ENCODE measurements at places on chromosomes 12 and 14.

DNA sequence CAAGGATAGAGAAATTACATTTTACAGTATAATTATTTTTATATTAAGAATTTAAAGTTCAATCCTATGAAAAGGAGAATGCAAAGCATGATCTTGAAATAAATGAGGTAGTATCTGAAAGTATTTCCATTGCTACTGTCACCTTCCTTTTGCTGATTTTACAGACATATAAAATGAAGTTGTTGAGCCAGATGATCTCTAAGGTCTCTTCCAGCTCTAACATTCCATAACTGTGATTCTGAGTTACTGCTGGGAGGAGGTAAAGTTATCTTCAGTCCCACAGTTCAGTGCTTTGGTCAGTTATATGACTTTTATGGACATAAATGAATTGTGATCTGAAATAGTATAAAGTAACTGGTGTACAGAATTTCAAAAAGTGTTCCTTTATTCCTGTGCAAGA, 52.8 kb downstream of the SLC38A6 start:
- no peak for DNase-seq

DNA sequence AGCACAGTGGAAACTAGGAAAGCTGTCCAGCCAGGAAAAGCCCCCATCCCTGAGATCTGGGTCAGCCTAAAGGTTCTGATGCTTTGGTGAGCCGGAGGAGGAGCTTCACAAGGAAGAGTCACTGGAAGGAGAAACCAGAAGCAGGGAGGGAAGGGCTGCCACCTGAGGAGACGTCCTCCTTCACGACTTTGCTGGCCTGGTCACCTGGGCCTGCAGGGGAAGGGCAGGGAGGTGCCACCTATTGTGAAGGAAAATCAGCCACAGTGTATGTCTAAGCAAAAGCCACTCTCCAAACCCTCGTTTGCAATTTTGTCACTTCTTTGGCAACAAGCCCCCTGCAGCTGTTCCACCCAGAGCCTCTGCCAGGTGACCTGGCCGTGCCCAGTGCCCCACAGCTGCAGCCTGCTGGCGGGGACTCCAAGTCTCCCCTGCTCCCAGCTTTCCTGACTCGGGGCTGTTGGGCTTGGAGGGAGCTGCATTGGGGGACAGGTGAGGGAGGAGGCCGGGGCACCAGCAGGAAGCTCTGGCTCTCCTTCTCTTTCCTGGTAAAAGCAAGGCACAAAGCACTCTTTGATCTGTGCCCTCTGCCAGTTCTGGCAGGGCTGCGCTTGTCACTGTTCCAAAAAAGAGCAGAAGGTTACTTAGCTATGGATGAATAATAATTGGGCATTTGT, 120.9 kb upstream of the BCL2L14 start:
- DNase-seq = no peak

DNA sequence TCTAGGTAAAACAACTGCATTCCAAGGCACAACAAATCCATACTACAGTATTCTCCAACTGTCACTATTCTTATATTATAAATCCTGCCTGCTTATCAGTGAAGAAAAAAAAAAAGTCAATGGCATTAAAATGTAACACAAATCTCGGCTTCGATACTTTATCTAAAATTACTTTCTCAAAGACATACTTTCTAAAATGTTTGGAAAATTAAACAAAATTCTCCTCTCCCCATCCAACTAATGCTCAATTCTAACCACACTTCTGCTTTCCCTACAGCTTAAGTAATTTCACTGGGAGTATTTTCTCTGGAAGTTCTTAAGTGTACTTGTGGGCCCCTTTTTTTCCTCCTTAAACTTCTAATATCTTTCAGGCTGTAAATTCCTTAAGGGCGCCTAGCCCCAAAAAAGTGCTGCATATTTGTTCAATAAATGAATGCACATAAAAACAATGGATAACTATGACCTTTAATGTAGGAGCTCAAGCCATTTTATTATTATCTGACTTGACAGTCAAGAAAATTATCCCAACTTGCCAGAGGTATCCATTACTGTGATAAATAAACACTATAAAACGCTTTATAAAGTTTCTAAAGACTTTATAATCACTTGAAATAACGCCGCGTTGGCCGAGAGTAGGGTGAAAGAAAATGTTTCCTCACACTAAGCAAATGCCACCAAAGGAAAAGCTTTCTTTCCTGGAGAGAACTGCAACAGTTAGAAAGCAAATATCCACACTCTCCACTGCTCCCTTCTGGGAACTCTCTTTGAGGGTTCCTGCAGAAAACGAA, 977 bp downstream of the HEATR5A start:
- no peak for DNase-seq

- DNase-seq = no peak
Measured at GRCh38 chr12:67433385-67434175, 164.4 kb downstream of the CAND1 start.

DNA sequence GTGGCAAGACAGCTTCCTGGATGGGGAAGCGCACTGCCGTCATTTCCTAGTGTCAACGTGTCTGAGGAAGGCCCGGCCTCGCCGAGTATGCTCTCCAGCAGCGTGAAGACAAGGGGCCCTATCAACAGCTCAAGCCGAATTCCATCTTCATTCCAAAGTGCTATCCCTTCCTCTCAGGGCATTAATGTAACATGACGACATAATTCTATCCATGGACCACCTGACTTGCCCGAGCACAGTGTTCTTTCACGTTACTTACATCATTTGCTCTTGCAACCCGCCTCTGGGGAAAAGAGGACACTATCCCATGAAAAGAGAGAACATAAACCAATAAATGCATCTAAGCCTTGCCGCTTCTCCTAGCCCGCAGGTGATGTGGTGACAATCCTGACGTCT, 22.9 kb downstream of the CCDC92 start:
- no peak for DNase-seq

GRCh38 chr12:65881348-65881961, 57.2 kb downstream of the HMGA2 start:
- no peak for DNase-seq

DNA sequence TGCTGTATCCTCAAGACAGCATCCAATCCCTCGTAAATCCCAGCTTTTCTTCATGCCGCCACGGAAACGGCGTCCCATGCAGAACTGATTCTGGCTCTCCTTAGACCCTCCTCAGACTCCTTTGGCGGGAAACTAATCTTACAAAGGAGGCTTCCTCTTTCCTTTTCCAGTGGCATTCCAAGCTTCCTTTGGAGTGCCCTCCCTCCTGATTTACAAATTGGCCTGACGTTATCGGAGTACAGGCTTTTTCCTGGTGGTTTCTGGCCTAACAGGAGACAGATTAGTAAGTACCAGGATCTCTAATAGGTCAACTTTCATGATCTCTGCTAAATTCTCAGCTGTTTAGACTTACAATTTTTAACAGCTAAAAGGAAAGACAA, 1.3 kb upstream of the ZDHHC17 start:
- DNase-seq = no peak

DNA sequence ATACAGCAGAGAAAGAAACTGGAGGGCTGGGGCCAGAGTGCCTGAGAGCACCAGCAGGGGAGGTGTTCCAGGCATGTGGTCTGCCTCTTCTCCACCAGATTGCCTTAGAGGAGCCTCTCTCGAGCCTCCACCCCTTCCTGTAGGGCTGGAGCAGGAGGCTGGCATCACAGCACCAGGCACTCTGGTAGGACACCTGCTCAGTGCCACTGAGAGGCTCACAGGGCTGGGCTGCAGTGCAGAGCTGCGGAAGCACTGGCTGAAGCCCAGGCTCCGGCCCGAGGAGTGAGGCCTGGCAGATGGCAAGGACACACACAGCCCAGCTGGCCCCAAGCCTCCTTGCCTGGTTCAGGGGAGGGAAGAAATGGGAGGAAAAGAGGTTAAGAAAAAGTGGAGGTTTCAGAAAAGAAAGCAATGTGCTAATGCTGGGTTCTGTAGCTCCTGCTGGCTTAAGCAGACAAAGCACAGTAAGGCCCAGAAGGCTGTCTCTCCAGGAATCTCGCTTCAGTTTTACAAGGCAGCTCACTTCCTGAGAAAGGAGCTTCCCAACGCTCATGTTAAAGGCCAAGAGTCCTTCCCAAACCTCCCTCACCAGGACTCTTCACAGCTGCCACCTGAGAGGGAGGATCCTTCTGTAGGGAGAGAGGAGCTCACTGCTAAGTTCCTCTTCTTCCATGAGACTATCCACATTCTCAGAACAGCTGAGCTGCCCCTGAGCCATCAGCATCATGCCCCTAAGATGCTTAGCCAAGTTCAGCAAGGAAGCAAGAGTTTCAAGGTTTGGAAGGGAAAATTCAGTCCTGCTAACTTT, 23.8 kb downstream of the SPTB start:
- DNase-seq = no peak

DNA sequence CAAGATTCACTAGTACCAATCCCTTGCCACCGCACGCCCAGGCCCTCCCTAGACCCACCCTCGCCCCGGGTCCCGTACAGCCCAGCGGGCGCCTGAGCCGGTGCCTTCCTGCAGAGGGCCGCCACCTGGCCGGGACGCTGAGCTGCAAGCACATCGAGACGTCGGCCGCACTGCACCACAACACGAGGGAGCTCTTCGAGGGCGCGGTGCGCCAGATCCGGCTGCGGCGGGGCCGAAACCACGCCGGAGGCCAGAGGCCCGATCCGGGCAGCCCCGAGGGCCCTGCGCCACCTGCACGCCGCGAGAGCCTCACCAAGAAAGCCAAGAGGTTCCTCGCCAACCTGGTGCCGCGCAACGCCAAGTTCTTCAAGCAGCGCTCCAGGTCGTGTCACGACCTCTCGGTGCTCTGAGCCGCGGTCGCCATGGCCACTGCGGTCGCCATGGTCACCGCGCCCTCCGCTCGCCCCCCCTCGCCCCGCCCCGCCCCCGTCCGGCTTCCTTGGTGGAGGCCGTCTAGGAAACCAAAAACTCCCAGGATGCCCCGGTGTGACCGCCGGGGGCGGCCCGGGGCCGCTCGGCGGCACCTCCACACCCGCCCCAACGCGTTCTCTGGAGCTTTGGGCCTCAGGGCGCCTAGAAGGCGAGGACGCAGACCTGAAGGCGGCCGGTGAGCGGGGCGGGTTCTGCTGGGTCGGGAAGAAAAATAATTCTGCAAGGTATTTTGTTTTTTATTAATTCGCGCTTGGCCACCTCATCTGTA, 3.7 kb downstream of the REM2 start:
- peak; percentile 85 for DNase-seq

DNA sequence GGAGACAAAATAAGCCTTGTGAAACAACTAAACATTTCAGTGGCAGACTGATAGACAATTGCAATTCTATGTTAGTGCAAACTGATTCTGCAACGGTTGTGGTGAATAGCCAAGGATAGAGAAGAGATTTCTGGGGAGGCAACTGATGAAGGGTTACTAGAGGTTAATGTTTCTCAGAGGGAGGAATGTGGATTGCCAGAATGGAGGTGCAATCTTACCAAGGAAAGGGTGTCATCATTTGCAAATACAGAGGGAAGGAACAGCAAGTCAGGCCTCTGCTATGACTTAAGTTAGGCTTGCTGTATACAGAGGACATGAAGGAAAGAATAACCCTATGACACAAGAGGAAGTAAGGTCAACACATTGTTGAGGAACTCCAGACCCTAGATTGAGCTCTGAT, 35.8 kb downstream of the CCDC175 start:
- no peak for DNase-seq

GRCh38 chr12:27236498-27236897, 7.6 kb upstream of the STK38L start:
- DNase-seq = peak; percentile 51

DNA sequence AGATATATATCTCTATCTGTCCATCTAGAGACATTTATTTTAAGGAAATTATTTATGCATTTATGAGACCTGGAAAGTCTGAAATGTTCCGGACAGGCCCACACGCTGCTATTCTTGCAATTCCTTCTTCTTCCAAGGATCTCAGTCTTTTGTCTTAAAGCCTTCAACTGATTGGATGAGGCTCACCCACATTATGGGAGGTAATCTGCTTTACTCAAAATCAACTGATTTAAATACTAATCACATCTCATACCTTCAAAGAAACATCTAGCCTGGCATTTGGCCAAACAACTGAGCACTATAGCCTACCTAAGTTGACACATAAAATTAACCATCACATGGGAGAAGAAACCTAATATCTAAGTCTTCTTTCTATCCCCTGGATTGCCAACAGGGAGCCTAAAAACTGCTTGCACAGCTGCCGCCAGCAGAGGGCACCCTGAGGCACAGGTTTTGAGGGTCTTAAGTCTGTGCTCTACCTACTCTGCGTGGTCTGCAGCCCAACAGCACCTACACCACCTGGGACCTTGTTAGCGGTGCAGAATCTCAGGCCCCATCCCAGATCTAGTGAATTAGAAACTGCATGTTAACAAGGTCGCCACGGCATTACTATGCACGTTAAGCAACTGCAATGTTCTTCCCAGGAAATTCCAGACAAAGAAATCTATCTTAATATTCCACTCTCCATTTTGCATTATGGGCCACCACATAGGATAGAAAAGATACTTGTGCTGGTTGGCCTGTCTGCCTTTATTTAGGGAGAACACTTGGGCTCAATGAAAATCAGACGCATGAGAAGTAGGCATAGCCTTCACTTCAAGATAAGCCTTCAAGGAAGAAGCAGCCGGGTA, 249.7 kb downstream of the FOXG1 start:
- DNase-seq = peak; percentile 43

DNA sequence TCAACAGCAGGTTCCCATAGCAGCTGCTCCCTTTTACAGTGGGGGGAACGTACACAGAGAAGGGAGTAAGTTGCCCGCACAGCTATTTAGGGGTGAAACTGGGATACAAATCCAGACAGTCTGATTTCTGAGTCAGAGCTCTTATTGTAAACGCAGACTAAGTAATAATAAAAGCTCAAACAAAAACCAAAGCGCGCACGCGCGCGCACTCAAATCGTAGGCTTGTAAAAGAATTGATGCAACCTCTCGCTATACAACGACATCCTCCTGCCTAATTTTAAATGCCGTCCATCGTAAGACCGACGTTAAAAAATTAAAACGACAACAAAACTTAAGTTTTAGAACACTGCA, 747 bp upstream of the DACT1 start:
- DNase-seq = peak; percentile 74

DNA sequence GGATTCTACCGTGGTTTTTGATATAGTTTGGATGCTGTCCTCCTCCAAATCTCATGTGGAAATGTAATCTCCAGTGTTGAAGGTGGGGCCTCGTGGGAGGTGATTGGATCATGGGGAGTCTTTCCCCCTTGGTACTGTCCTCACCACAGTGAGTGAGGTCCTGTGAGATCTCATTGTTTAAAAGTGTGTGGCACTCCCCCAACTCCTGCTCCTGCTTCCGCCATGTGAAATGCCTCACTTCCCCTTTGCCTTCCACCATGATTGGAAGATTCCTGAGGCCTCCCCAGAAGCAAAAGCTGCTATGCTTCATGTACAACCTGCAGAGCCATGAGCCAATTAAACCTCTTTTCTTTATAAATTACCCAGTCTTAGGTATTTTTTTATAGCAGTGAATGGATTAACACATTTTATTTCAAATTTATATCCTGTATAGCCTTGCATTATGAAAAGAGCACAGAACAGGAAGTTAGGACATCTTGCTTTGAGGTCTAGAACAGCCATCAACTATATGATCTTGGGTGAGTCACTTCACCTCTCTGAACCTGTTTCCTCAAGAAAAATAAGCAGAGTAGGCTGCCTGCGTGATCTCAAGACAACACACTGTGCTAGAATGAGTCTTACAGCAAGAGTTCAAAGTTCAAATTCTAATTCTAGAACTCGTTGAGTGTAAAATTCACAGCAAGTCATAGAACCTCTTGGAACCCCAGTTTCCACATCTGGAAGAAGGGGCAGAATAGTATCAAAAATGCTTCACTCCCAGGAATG, 160.9 kb upstream of the EEA1 start:
- DNase-seq = peak; percentile 56
